Stimulated activated CD4-positive, alpha-beta T cell treated with anti-CD3 and anti-CD28 coated beads, Interleukin-4, amount 100 ng/mL, for 48 hours (primary cell): ENCODE measurements at places on chromosomes 7 and 10.

DNA sequence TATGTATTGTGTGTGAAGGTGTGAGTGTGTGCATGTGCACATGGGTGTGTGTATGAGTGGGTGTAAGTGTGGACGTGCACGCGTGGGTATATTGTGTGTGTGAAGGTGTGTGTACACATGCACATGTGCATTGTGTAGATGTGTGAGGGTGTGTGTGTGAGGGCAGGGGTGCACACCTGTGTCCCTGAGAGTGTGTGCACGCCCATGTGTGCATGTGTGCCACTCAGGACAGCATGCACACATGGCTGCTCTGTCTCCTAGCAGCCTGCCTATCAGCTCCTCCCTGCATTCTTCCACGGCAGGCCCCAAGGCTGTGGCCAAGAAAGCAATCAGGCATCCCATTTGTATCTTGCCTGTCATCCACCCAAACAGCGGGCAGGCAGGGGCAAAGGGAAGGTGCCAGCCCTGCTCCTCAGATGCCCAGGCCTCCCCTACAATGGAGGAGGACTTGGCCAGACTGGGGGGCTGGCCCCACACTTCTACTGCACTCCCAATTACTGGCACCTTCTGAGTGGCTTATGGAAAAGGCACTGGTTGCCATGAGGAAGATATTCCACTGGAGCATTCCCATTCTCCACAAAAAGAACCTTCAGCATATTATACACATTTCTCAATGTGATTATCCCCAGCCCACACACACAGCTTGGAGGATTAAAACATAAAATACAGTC is 380.4 kb upstream of the ZMIZ1 start:
- DNase-seq: no peak

DNA sequence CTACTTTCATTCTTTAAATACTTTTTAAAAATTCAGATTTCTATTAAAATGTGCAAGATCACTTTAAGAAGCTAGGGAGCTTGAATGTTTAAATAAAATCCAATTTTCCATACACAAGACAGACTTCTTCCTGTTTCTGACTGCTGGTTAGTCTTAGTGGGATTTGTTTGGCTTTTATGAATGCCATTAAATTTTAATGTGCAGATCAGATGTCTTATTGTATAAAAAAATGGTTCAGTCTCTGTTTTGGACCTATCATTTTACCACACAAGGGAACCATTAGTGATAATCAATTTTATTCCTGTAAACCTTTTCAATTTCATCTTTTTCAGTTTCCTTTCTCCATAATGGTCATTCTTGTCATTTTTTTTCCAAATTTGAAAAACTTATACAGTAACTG is 63.2 kb downstream of the VCL start:
- DNase-seq: no peak

- DNase-seq: no peak
These were observed 98.2 kb downstream of the FAM204A start for GRCh38 chr10:118243907-118244306.

- DNase-seq: no peak
These were observed 228.5 kb upstream of the COBL start for GRCh38 chr7:51545131-51545530.

GRCh38 chr10:61609701-61610100 is 53.0 kb upstream of the CABCOCO1 start:
- no peak for DNase-seq

GRCh38 chr10:25522294-25522693 is 347.5 kb downstream of the GPR158 start:
- DNase-seq: no peak

GRCh38 chr10:8616166-8616565 is 561.7 kb downstream of the GATA3 start:
- no peak for DNase-seq

DNA sequence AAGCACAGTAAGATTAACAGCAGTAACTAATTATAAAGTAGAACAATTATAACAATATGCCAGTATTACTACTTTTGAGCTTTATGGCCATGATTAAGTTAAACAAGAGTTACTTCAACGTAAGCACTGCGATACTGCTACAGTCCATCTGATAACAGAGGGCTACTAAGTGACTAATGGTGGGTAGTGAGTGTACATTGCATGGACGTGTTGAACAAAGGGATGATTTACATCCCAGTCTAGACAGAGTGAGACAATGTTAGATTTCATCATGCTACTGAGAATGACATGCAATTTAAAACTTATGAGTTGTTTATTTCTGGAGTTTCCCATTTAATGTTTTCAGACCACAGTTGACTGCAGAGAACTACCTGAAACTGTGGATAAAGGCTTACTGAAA is 45.6 kb downstream of the TPST1 start:
- no peak for DNase-seq

DNA sequence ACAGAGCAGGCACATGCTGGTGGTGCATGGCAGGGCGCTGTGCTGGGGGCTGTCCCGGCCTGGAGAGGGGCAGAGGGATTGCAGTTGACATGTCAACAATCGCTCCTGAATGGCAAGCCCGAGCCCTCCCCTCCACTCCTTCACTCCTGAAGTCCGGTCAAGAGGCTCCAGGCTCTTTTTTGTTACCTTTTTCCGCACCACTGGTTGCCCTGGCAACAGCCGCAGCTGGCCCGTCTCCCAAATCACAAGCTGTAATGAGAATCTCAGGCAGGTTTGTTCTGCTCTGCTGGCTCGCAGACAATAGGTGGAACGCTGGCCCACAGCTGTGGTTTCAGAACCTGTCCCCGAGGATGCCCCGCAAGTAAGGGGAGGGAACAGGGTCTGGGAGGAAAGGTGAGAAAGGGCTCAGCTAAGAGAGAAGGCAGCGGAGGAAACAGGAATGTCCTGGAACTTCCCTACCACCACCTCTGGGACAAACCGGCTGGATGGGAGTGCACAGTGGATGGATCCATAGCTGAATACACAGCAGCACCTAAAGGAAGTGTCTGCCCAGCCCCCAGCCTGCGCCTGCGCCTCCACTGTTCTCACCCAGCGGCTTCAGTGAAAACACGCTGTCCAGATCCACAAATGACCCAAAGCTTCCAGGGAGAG is 58.9 kb downstream of the CALML3 start:
- no peak for DNase-seq

- no peak for DNase-seq
These were observed 185.9 kb downstream of the MAD1L1 start for GRCh38 chr7:2046581-2047565.

GRCh38 chr7:128767475-128768110 is 8.0 kb downstream of the OPN1SW start:
- DNase-seq: no peak

DNA sequence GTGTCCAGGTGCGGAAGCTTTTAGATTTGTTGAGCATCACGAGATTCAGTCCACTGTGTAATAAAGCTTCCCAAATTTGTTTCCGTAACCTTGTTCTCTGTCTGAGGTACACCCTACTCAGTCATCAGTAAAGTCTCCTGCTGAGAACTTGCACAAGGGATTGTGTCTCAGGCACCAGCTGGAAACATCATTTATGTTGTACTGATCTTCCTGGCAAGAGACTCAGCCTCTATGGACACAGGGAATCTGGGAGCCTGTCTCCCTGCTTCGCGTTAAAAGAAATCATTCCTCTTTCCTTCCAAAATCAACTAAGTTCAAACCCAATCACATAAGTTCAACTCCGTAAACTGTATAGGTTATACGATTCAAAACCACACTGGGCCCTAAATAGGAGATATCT is 336.8 kb downstream of the GPR37 start:
- no peak for DNase-seq

DNA sequence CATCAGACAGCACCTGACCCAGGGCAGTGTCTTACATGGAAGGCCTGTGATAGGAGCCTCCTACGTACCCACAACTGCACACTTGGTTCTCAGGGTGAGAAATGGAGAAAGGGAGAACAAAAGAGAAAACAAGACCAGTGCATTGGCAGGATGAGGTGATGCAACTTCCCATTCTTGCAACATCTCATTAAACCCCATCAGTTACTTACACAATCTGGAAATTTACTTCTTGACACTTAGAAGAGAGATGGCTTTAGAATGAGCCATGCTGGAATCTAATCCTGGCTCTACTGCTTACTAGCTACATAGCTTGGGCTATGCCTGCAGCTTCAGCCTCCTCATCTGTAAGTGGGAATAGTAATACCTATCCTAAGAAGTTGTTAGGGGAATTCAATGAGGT is 391.7 kb downstream of the KCNMA1 start:
- DNase-seq: no peak

GRCh38 chr7:117950601-117951260 is 77.5 kb upstream of the CTTNBP2 start:
- no peak for DNase-seq

DNA sequence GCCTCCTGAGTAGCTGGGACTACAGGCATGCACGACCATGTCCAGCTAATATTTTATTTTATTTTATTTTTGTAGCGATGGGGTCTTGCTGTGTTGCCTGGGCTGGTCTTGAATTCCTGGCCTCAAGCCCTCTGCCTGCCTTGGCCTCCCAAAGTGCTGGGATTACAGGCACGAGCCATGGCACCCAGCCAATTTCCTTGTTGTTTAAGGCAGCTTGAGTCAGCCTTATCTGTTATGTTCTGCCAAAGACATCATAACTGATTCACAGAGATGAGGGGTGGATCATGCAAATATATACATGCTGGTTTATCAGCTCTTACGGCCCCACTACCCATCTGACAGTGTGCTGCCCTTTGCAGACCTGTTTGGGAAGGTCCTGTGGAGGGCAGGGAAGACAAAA is 826.7 kb downstream of the TYW1 start:
- no peak for DNase-seq

DNA sequence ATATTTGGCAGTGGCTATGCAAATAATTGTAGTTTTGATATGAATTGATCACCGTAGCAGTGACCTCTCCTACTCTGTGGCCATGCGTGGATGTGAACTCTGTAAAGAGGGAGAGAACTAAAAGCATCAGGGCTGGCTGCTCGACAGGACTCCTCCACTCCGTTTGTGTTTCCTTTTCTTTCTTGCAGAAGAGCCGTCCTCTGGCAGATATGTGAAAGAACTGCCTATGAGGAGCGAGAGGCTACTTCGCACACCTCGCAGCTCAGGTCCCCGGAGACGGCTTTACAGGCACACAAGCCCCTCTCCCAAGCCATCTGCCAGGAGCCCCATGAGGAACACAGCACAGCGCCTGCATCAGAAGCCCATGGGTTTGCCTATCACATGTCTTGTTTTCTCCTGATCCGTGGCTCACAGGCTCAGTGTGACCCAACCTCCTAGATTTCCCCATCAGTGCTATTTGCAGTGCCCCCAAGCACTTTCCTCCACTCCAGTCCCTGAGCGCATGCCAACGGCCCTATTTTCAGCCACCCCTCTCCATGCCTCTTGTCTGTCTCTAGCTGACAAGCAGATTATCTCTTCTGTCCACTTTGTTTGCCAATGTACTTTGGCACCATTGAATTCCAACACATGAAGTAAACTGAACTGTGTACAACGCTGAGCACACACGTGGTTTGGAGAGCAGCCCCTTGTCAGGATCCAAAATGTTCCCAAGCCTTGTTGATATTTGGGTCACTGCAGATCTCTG is 164.3 kb upstream of the AKR1E2 start:
- DNase-seq: no peak

GRCh38 chr10:43202224-43202656 is 64.0 kb downstream of the CSGALNACT2 start:
- peak; percentile 53 for DNase-seq

GRCh38 chr7:25025218-25025671 is 45.3 kb upstream of the OSBPL3 start:
- DNase-seq: no peak

DNA sequence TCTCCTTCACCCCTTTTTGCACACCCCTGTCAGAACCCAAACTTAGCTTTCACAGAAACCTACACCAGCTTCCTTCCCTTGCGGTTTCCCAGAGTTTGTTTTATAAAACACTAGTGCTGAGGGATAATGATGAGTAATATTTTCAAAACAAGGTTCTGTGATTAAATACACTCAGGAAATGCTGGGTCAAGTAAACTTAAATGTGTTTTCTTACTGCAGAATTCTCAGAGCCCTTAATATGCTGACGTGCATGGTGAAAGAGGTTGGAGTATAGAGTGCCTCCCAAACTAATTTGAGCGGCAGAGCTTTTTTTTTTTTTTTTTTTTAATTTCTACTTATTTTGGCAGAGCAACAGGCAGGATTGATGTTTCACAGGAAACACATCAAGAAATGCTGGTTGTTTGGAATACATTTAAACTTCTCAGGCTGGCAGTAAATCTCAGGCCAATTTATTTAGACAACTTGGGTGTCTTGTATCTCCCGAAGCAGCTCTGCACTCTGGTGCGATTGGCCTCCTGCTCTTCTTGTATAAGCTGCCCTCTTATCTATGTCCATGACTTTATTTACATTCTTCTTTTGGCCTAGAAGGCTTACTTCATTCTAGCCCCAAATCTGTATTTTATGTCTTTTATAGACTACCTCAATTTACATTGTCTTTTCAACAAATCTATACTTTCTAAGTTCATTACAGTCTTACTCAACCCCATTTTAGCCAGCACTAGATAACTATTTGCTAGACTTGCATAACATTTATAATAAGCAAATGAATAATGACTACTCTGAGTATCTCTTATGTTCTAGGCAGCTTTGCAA is 165.4 kb downstream of the BMPER start:
- no peak for DNase-seq

DNA sequence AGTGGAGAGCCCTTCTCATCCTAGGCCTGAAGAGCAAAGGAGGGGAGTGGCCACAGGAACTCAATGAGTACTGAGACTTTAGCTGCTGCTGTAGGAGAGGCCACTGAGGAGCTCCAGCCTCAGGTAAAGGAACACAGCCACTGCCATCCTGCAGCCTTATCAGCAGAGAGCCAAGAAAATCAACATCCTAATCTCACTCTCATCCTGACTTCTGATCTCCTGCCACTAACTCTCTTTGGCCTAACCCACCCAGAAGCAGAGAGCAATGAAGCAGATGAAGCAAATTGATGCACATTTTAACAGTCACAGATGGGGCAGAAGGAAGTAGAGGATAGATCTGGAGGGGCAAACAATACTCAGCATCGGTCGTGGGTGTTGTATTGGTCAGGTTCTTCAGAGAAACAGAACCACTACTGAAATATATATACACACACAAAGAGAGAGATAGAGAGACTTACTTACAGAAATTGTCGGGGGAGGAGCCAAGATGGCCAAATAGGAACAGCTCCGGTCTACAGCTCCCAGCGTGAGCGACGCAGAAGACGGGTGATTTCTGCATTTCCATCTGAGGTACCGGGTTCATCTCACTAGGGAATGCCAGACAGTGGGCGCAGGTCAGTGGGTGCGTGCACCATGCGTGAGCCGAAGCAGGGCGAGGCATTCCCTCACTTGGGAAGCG is 297.6 kb downstream of the MTERF1 start:
- DNase-seq: no peak
